ENCODE measurements at places on chromosomes 1 and 21. TPM values are rescaled to one million over a fixed set of nuclear protein-coding genes. Genes with fewer than 3 reads are reported as not detected.

DNA sequence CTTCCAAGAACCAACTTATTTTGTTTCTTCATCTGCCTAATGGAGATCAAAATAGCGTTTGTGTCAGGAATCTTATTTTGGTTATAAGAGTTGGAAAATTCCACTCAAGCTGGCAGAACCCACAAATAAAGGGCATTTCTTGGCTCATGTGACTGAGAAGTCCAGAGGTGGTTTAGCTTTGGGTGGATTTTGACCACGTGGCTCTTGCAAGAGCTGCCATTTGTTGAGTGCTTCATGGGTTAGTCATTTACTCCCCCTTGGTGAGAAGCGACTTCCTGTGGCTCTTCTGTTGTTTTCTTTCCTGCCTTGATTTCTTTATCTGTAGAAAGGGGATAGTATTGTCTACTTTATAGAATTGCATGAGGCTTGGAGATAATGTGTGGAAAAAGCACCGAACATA, 9.5 kb upstream of the RNF186 start:
- peaks cover 11% of the 10 kb centered on the region for H3K27me3 ChIP-seq
- no peak overlapping the region for H3K4me3 ChIP-seq
- peaks cover 5% of the 10 kb centered on the region for H3K4me1 ChIP-seq

The C8B gene
- total RNA-seq, result not detected

The TRIM67 gene
- total RNA-seq, result not detected

DNA sequence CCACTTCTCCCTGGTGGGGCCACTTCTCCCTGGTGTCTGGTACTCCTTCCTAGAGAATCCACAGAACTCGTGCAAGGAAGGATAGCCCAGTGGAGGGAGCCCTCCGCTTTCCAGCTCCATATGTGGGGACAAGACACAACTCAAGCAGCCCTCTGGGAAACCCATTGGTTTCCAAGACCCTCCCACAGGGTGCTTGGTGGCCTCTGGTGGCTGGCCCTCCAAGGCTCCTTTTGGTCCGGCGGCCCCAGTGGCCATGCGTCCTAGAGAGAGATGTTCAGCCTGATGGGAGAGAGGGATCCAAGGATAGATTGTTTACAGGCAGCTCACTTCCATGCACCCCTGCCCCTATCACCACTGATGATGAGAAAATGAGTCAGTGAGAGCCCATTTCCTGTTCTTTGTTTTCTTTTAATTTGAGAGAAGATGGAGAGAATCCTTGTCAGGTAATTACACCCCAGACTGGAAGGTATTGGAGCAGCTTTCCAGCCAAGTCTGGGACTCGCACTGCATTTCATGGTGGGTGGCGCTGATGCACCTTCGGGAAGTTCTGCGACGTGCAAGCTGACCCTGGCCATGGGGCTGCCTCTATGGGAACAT, 486.2 kb upstream of the VAMP3 start:
- no peak overlapping the region for H3K4me3 ChIP-seq
- DNase-seq, result no peak
- H3K4me1 ChIP-seq, result no peaks in the 10 kb centered on the region
- H3K36me3 ChIP-seq, result no peaks in the 10 kb centered on the region
- H3K27ac ChIP-seq, result no peak overlapping the region
- H3K27me3 ChIP-seq, result peaks cover 2% of the 10 kb centered on the region

The CSF3R gene
- 0.11 TPM for total RNA-seq

DNA sequence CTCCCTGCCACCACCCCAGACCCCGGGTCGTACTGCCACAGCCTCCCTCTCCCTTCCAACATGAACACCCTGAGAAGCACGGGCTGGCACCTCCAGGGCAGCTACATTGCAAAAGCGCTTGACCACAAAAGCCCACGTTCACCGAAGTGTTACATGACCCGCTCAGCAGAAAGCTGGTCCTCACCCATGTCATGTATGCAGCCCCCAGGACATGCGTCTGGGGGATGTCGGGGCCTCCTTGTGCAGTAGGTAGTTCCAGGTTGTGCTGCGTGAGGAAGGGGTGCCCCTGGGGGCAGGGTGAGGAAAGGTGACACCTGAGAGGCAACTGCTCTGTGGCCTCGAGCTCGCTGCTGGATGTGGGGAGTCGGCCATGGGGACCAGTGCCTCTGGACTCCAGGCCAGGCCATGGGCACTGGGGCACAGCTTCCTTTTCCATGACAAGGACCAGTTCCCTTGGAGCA, 102.0 kb upstream of the C1orf174 start:
- no peaks in the 10 kb centered on the region for H3K4me1 ChIP-seq
- DNase-seq, result no peak
- no peaks in the 10 kb centered on the region for H3K27me3 ChIP-seq
- H3K27ac ChIP-seq, result no peak overlapping the region
- no peaks in the 10 kb centered on the region for H3K36me3 ChIP-seq

Measured in activated T-helper 2 cell treated with anti-CD3 and anti-CD28 coated beads, Interferon-gamma antibody, Interleukin-2, Interleukin-4, amounts not matched to agents 10 μg/mL and 5 μg/mL and 100 μg/mL, durations not matched to agents 14 hours and 24 hours and 36 hours (primary cell).